ENCODE measurements at places on chromosomes 4 and X. TPM values are rescaled to one million over a fixed set of nuclear protein-coding genes. Genes with fewer than 3 reads are reported as not detected.

Gene CLDN34
- total RNA-seq: 0.42 TPM

Gene EOLA1
- total RNA-seq: 23.8 TPM

Gene MSL3
- 14.9 TPM for total RNA-seq

Gene CXorf38
- total RNA-seq: 6.4 TPM

Gene TMEM154
- 2.4 TPM for total RNA-seq

Gene NKX3-2
- not detected for total RNA-seq

Gene BANK1
- 0.20 TPM for total RNA-seq

Gene VCX2
- not detected for total RNA-seq

Data from right cardiac atrium (tissue), 5 donors.